ENCODE measurements at places on chromosomes 4 and X.

GRCh38 chrX:2715066-2715600, 24.0 kb downstream of the CD99 start:
- DNase-seq, result no peak

DNA sequence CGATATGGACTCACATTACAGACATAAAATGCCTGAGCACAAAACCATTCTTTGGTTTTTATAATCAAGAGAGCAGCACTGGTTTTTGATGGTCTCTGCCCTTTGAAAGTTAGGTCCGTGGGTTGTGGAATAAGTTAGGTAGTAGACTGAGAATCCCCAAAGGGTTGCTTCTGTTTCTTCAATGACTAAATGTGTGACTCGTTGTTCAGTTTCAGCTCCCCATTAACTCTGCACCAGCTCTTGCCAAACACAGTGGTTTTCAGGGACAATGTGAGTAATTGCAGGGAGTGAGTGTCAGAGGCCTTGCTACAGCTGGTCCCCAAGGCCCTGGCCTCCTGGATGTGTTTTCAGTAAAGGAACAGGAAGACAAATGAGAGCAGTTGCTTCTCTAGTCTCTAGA, 24.8 kb downstream of the SMIM20 start:
- DNase-seq, result peak; percentile 12

DNA sequence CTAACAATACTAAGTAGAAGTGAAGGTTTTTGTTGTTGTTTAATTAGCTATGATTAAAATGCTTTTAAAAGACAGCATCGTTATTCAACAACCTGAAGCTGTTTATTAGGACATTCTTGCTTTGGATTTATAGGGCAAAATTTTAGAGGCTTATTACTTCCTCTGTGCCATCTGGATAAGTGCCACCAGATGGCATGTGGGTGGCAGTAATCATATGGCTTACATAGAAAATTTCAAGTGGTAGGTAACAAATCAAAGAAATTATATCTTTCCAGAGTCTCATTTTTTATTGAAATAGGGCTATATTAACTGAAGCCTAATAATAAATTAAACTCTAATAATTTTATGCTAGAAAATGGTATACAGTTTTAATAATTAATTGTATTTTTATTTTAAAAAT, 83.3 kb upstream of the HTR2C start:
- DNase-seq, result no peak

DNA sequence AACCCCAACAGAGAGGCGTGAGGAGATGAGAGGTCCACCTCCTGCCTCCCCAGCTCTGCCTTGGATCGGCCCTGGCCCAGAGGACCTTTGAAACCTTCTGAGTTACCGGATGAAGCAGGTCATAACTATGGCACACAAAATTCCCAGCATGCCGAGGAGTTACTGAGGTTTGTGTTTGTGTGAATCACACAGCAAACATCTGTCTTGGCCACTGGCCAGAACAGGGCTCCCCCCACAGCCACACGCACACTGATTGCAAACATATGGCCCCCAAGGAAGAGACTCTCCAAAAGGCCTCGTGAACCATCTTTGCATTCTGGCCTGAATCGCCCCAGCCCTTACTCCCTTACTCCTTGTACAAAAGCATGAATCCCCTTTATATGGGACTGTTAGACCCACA, 18.9 kb downstream of the RPS4X start:
- DNase-seq, result no peak

GRCh38 chr4:17163156-17163771, 264.8 kb upstream of the LDB2 start:
- no peak for DNase-seq

GRCh38 chr4:66516940-66517339, 846.7 kb upstream of the EPHA5 start:
- DNase-seq, result no peak

- DNase-seq, result no peak
Observed at GRCh38 chr4:176575141-176575730, 217.5 kb downstream of the VEGFC start.

DNA sequence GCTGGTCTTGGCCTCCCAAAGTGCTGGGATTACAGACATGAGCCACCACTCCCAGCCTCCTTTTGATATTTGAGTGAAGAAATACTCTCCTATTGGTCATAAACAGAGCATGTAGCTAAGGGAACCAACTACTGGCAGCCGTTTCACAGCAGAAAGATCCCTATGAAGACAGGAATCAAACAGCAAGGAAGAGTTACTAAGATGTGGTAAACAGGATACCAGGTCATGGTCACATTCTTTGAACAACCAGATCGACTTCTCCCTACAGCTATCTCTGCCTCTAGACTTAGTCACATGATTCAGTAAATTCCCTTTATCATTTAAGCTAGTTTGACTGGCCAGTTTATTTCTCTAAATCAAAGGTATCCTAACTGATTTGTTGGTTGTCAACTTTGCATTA, 9.0 kb upstream of the HNRNPD start:
- DNase-seq, result no peak

All from NK-92 treated with Interleukin-12 subunit alpha and Interleukin-12 subunit beta, amount 100 ng/mL, for 24 hours (cell line).